SK-N-MC (cell line): ENCODE measurements at places on chromosomes 13 and 19.

GRCh38 chr13:23750383-23751121 lies 138.6 kb downstream of the MIPEP start:
- no peak for DNase-seq

- no peak for DNase-seq
These were observed 16.4 kb downstream of the NMRK2 start for GRCh38 chr19:3949294-3949693.

- DNase-seq: no peak
These were observed 61.7 kb downstream of the ZNF44 start for GRCh38 chr19:12232961-12233360.

- DNase-seq: no peak
These were observed 8.8 kb downstream of the ALOX5AP start for GRCh38 chr13:30744056-30744680.

DNA sequence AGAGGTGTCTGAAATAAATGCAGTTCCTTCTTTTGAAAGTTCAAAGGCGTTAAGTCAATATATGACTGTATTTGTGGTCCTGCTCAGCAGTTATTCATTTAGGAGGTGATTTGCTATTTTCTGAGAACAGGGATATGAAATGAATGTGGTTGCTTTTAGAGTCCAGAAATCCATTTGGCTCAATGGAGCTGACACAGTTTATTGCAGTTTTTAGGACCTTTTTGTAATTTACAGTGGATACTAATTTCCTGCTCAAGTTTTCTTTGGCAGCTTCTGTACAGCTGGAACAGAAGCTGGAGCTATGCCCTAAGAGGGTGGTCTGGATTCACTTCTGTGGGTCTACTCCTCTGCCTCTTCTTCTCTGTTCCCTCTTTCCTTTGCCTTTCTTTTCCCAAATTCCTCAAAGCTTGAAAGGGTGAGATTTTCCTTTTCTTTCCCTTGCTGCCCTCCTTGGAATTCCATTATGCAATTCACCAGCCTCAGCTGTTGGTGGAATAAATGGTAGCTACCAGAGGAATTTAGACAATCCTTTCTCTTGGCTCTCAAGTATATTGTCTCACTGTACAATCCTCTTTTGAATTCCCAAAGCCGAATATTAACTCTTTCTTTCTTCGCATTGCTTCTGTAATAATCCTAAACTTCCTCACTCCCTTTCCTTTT lies 39.9 kb downstream of the ITGBL1 start:
- no peak for DNase-seq

DNA sequence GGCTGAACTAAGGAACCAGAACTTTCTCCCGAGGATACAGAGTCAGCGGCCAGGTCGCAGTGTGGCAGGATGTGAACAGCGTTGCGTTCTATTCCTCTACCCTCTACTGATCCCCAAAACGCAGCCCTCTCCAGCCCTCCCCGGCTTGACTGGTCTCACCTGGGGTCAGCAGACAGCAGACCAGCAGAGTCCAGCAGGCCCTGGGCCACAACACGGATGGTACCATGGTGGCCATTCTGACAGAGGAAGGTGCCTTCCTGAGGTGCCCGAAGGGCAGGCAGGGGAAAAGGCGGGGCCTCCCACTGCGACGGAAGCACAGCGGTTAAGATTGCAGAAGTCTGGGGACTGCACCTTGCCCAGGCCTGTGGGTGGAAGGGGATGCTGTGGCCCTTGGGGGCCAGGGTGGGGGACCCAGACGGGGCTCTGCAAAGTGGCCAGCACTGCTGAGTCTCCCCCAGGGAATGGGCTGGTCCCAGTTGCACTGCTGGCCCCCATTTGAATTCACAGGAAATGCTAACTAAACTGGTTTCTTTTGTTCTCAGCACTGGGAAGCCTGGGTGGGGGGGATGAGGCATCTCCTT lies at the start of gene ICAM3:
Gene ICAM3 (minus strand): TSS at position 245 of the 581 bp plus-strand sequence. CDS start 10 bp downstream, at position 235.
- no peak for DNase-seq

- no peak for DNase-seq
These were observed 26.1 kb downstream of the IER2 start for GRCh38 chr19:13176345-13176744.

DNA sequence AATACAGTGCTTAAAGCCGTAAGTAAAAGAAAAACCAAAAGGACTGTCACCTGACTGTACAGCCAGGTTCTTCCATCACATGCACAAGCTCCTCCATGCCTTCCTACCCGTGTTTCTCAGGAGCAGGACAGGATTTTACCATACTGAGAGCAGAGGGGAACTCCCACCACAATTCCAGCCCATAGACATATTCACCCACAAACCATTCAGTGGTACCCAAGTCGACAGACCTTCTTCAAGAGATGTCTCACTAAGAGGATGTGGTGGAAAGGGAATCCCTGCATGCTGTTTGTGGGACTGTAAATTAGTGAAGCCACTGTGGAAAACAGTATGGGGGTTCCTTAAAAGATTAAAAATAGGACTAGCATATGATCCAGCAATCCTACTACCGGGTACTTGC lies 66.9 kb upstream of the DOCK9 start:
- DNase-seq: no peak

GRCh38 chr19:37654118-37654517 lies 1.1 kb downstream of the ZFP30 start:
- DNase-seq: no peak

GRCh38 chr13:73464758-73465616 lies 406.2 kb downstream of the KLF5 start:
- DNase-seq: no peak

DNA sequence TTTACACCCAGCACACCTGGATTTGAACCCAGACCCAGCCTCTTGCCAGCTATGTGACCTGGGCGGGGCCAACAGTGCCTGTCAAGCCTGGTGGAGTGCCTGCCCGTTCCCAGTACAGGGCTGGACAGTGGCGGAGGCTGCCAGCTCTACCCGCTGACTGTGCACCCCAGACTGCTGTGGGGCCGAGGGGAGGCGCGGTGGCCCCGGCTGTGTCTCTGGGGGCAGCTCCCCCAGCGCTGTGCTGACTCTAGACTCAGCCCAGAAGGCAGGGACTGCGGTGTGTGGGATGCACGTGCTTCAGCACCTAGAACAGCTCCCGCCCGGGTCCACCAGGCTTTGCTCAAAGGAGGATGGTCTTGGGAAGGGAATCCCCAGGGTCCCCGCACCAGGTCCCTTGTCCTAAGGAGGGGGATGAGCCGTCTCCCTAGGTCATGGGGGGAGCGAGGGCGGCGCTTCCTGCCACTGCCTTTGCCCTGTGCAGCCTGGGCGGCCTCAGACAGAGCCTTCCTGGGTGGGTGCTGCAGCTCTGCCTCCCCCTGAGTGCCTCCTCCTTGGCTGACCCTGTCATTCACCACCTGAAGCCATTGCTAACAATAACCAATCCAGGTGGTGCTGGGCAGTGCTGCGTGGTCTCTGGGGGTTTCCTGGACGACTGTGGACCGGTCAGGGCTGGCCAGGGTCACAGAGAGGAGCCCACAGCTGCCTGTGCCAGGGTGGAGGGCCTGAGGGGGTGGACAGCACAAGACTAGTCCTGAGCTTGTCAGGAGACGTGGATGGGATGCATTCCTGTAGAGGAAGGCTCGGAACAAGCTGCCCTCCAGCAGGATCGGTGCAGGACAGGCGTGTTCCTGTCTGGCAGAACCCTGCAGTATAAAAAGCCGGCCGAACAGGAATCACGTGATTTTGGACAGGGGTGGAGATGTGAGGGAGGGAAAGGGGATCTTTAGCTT lies 18.6 kb downstream of the TMEM255B start:
- no peak for DNase-seq

DNA sequence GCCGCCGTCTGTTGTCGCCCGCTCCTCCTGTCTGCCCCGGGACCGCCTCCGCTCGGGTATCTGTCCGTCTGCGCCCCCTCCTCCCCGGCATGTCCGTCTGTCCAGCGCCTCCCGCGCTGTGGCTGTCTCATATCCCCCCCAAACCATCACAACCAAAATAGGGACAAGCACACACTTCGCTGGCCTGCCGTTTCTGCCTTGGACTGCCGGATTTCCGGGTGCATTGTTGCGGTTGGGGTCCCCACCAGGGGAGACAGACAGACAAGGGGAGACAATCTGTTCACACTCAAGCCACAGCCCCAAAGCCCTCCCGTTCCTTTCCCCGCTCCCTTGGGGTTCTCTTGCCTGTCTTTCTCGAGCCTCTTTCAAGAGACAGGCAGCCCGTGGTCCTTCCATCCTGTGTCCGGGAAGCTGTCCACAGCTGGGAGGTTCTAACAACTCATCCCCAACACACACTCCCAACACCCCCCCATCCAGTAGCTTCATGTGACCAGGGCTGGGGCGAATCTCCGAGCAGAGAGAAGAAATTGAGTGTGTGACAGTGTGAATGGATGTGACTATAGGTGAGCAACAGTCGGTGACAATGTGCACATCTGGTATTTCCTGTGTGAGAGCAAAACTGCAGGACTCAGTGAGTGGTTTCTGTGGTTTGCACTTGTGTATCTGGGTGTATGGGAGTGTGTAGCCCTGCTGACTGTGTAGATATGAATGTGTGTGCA lies 16.5 kb upstream of the FOSB start:
- no peak for DNase-seq

GRCh38 chr13:22536851-22537250 lies 643.9 kb upstream of the SGCG start:
- no peak for DNase-seq

DNA sequence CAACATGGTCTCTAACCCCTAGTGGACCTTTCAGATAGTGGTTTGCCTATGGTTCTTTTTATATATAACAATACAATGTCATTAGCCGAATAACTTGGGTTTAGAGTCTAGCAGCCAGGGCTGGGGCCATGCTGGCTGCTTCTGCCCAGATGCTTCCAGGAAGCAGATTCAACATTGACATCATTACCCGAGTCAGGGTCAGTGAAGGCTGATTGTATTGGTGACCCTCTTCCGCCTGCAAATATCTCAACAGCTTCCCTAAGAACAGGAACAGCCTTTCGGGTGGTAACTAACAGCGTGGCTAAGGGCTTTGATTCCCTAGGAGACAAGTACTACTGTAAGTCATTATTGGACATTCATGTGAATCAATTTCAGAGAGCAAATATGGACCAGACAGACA lies 476.4 kb downstream of the UQCRFS1 start:
- no peak for DNase-seq

GRCh38 chr19:10505583-10506229 lies 2.5 kb upstream of the KEAP1 start:
- peak; percentile 32 for DNase-seq

DNA sequence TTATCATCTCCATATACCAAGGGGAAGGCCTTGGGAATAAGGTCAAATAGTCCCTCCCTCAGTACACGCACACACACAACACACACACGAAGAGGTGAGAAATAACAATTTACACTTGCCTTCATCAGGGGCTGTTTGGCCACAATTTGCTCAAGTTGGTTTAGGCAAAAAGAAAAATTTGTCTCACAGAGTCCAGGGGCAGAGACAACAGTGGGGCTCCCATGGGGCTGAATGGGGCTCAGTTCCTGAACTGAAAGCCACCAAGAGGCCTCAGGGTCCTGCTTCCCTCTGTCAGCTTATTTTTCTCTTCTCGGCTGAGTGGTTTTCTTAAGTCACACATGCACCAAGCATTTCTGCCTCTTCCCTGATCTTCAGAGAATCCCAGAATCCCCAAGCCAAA lies 35.5 kb downstream of the PCDH8 start:
- no peak for DNase-seq

DNA sequence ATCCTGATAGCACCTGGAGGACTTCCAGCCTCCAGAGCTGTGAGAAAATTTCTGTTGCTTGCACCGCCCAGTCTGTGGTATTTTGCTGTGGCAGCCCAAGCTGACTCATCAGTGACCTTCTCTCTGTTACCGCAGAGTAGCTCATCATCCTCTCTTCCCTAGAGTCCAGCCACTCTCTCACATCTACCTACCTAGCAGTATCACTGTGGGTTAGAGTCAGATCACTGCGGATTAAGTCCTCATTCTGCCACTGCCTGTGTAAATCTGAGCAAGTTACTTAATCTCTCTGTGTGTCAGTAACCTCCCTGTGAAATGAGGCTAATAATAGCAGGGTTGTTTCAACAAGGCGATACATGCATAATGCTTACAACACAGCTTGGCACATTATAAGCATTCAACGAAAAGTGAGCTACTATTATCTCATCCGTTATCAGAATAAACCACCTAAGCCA lies 40.3 kb upstream of the USPL1 start:
- no peak for DNase-seq

- DNase-seq: no peak
These were observed 178.1 kb downstream of the FLT1 start for GRCh38 chr13:28316836-28317235.

- DNase-seq: no peak
These were observed 39.4 kb downstream of the IER2 start for GRCh38 chr19:13189600-13189999.

GRCh38 chr19:11673608-11674041 lies 65.1 kb downstream of the ZNF823 start:
- no peak for DNase-seq

GRCh38 chr19:9934132-9934950 lies 2.0 kb downstream of the OLFM2 start:
- peak; percentile 85 for DNase-seq

DNA sequence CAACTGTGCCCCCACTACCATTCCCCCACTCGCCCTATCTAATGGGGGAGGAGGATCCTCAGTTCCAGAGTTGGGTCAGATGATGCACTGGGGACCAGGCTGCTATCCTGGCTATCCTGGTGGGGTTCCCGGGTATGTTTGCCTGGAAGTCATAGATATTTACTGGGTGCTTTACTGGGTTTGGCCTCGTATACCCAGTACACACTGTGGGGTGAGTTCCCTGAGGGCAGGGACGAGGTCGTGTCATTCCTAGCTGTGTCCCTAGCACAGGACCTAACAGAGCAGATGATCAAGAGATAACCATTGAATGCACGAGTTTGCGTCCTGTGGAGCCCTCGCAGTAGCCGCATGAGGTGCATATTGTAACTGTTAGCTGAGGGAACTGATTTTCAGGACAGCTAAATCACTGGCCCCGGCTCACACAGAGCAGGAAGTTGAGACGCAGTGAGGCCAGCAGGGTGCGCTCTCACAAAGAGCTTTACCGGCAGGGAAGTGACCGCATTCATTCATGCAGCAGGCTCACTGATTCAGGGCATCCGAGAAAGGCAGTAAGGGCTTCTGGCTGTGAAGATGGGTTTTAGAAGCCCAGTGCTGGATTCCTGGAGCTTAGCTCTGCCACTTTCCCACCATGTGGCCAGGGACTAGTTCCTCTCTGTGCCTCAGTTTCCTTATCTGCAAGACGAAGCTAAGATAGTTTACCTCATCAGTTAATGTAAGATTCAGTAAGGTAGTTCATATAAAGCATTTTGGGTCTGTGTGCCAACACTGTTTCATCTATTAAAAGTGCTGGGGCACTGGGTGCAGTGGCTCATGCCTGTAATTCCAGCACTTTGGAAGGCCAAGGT lies 6.0 kb downstream of the RUVBL2 start:
- DNase-seq: no peak

GRCh38 chr13:109096101-109096500 lies 466.7 kb downstream of the MYO16 start:
- no peak for DNase-seq

GRCh38 chr13:102978168-102978567 lies 88.0 kb downstream of the SLC10A2 start:
- no peak for DNase-seq

- no peak for DNase-seq
These were observed 98.8 kb downstream of the SOX1 start for GRCh38 chr13:112165712-112166111.

- no peak for DNase-seq
These were observed 345.3 kb upstream of the OBI1 start for GRCh38 chr13:79003989-79004898.
